ENCODE measurements at places on chromosomes 3 and 15. TPM values are rescaled to one million over a fixed set of nuclear protein-coding genes. Genes with fewer than 3 reads are reported as not detected.

The NR2E3 gene
- not detected for total RNA-seq

DNA sequence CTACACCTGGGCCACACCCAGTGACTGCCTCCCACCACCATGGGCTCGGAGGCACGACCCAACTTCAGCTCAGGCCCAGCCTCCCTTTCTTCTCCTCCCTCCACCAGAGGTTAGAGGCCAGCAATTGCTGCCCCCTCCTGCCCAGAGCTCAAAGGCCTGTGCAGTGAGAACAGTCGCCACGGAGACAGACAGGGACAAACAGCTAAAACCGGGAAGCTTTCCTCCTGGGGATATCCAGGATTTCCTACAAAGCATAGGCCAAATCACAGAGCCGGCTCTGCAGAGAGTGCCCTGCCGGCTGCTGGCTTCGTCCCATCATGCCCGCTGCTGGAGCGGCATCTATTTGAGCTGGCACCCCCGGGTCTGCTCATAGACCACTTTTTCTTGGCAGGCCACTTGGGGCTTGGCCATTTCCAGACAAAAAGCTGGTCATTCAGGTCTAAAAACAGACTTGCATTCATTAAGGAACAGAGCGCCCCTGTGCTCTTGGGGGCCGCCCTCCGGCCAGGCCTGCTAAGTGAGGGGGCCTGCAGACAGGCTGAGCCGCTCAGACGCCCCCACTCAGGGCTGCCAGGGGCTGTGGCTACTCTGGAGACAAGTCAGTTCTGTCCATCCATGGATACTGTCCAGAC, 17.5 kb downstream of the GRAMD2A start:
- no peak overlapping the region for H3K27ac ChIP-seq
- H3K4me1 ChIP-seq = no peaks in the 10 kb centered on the region
- DNase-seq = no peak
- no peaks in the 10 kb centered on the region for H3K36me3 ChIP-seq
- H3K4me3 ChIP-seq = no peak overlapping the region
- H3K27me3 ChIP-seq = peaks cover 30% of the 10 kb centered on the region

GRCh38 chr3:192022412-192022811, 561.4 kb downstream of the PYDC2 start:
- no peaks in the 10 kb centered on the region for H3K4me1 ChIP-seq
- no peak for DNase-seq
- H3K27me3 ChIP-seq = no peaks in the 10 kb centered on the region
- H3K36me3 ChIP-seq = no peaks in the 10 kb centered on the region
- no peak overlapping the region for H3K4me3 ChIP-seq
- H3K27ac ChIP-seq = no peak overlapping the region

DNA sequence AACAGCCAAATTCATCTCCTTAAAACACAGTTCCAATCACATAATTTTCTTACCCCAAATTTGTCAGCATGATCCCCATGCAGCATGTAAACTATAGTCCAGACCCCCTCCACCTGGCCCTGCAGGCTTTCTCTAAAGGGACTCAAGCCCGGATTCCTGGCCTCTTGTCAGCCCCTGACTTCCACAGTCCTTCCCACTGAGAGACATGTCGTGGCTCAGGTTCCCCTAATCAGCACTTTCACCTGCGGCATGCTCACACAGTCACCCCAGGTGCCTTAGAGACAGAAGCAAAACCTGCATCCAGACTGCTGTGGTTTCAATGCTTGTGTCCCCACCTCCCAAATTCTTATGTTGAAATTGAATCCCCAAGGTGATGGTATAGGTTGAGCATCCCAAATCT, 372.7 kb upstream of the ATP10A start:
- H3K27ac ChIP-seq = no peak overlapping the region
- H3K4me1 ChIP-seq = no peaks in the 10 kb centered on the region
- DNase-seq = no peak
- no peak overlapping the region for H3K4me3 ChIP-seq
- H3K27me3 ChIP-seq = no peaks in the 10 kb centered on the region

- no peak overlapping the region for H3K4me3 ChIP-seq
- no peaks in the 10 kb centered on the region for H3K27me3 ChIP-seq
- no peak for DNase-seq
Measured at GRCh38 chr15:91983729-91984340, 130.3 kb downstream of the SLCO3A1 start.

DNA sequence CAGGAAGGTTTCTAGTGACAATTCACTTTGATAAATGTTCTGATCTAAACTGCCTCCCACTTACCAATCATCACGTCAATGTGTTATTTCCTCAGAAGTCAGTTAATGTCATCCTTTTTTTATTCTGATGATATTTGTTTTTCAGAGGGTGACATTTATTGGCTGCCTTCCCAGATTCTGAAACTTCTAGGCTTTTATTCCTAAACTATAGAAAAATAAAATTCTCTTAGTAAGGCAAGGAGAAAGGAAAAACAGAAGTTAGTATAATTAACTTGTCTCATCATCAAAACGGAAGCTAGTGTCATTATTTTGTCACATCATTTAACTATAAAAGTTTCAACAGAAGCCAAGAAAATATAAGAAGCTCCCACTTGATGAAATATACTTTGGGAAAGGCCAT, 100.0 kb upstream of the C3orf80 start:
- no peak for DNase-seq
- H3K4me1 ChIP-seq = peaks cover 50% of the 10 kb centered on the region
- no peak overlapping the region for H3K27ac ChIP-seq

- no peaks in the 10 kb centered on the region for H3K36me3 ChIP-seq
- no peak overlapping the region for H3K4me3 ChIP-seq
- no peak for DNase-seq
- no peak overlapping the region for H3K27ac ChIP-seq
- peaks cover 7% of the 10 kb centered on the region for H3K27me3 ChIP-seq
Measured at GRCh38 chr3:50222169-50222528, 13.9 kb upstream of the GNAI2 start.

DNA sequence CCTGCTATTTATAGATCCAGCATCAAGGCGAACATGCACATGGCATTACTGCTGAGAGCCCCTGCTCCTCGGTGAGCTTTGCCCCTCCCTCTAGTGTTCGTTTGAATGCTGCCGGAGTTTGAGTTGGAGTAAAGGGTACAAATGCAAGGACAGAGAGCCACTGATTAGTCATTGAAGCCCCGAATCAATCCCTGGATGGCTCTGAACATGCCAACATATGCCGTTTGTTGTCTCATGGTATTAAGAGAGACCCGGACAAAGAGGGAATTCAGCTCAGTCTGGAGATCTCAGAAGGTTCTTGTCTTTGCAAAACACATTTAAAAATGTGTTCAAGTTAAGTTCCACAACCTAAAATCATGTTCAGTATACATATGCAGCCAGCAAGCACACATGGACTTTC, 789.2 kb upstream of the NR2F2 start:
- H3K36me3 ChIP-seq = no peaks in the 10 kb centered on the region
- no peak overlapping the region for H3K27ac ChIP-seq
- H3K4me3 ChIP-seq = no peak overlapping the region
- DNase-seq = no peak

- H3K4me3 ChIP-seq = no peak overlapping the region
- H3K27me3 ChIP-seq = peaks cover 23% of the 10 kb centered on the region
- no peaks in the 10 kb centered on the region for H3K36me3 ChIP-seq
- no peaks in the 10 kb centered on the region for H3K4me1 ChIP-seq
- no peak for DNase-seq
- H3K27ac ChIP-seq = no peak overlapping the region
Measured at GRCh38 chr3:179288845-179289244, 34.0 kb upstream of the ZNF639 start.

DNA sequence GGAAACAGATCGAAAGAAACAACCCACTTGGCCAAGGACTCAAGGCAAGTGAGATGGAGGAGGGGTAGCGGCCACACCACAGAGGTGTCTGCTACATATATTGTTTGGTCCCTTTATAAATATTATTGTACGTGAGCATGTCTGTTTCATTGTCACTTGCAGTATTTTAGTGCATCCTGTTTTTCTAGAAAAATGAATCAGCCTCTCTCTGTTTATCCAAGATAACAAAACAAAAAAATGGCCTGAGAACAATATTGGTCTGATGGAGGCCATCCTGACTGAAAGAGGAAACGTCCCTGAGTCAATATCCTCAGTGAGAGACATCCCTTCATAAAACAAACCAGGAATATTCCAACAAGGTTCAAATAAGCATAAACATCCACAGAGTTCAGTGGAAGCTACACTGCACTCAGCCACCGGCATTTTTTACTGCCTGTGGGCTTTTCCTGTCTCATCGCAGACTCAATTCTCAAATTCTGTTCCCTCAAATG, 42.0 kb downstream of the WWTR1 start:
- peaks cover 15% of the 10 kb centered on the region for H3K4me1 ChIP-seq
- no peak overlapping the region for H3K4me3 ChIP-seq
- H3K27me3 ChIP-seq = peaks cover 5% of the 10 kb centered on the region

DNA sequence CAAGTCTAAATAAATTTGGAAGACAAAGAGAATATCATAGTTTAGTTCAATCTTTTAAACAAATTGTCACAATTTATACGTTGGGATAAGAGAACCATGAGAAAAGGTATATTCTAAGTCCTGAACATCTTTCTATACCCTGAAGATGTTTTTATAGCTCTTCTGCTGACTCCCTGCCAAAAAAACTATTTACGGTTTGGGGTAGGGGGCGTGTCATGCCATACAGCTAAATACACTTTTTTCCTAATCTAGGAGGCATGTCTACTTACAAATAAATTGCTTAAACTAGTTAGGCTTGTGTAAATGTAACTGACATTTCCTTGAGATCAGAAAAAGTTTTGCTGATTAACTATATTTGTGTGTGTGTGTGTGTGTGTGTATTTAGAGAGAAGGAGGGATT, 163.3 kb downstream of the PGPEP1L start:
- no peak overlapping the region for H3K4me3 ChIP-seq
- H3K27ac ChIP-seq = no peak overlapping the region
- DNase-seq = no peak
- peaks cover 5% of the 10 kb centered on the region for H3K4me1 ChIP-seq
- no peaks in the 10 kb centered on the region for H3K36me3 ChIP-seq
- no peaks in the 10 kb centered on the region for H3K27me3 ChIP-seq

- no peak overlapping the region for H3K4me3 ChIP-seq
- H3K4me1 ChIP-seq = peaks cover 35% of the 10 kb centered on the region
- DNase-seq = no peak
- no peaks in the 10 kb centered on the region for H3K27me3 ChIP-seq
Measured at GRCh38 chr3:18351823-18352744, 73.1 kb downstream of the SATB1 start.

Measured in activated T-helper 2 cell treated with anti-CD3 and anti-CD28 coated beads, Interferon-gamma antibody, Interleukin-2, Interleukin-4, amounts not matched to agents 10 μg/mL and 5 μg/mL and 100 μg/mL, durations not matched to agents 14 hours and 24 hours and 36 hours (primary cell).